A549 treated with DMSO at 1 μM for 4 hours (cell line): ENCODE measurements at places on chromosomes 16 and 17. TPM values are rescaled to one million over a fixed set of nuclear protein-coding genes. Genes with fewer than 3 reads are reported as not detected.

Gene SLC52A1
- total RNA-seq: 0.34 to 1.2 TPM (median 0.68 TPM) in 5 replicates

Gene MARF1
- 8.8 to 14.9 TPM (median 13.2 TPM) in 5 replicates for total RNA-seq

Gene PRSS36
- total RNA-seq: 0.43 to 1.0 TPM (median 0.84 TPM) in 5 replicates

Gene FBXL19
- total RNA-seq: 12.1 to 25.6 TPM (median 20.3 TPM) in 5 replicates
